ENCODE measurements at places on chromosomes 11 and 22.

GRCh38 chr11:117616979-117617378 lies 180.0 kb downstream of the DSCAML1 start:
- DNase-seq = no peak

GRCh38 chr11:73317373-73317772 lies 9.3 kb downstream of the ARHGEF17 start:
- DNase-seq = no peak

GRCh38 chr22:19912271-19912999 lies 29.1 kb upstream of the COMT start:
- no peak for DNase-seq

GRCh38 chr22:30828187-30829155 lies 133.8 kb downstream of the OSBP2 start:
- no peak for DNase-seq

DNA sequence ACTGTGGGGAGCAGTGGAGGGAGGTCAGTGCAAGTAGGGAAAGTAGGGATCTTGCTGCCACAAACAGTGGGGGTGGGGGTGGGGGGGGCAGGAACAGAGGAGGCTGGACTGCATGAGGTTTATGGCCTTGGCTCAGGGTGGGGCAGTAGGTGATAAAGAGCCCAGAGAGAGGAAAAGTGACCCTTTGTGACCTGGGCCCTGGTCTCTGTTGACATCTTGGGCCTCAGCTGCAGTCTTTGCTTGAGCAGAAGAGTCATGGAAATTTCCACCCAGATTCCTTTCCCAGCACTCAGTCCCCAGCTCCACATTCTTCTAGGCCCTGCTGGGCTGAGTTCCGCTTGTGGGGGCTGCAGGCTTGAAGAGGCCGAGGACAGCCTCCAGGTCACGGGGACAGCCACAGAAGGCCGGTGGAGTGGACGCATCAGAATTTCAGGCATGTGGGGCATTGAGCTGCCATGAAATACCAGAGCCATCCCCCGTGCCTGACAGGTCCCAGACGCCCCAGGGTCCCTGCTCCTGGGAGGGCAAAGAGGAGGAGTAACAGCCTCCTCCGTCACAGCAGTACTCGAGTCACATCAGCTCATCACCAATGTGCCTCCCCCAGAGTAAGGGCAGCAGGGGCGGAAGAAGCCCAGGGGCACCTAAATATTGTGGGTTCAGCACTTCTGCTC lies 9.7 kb upstream of the MALAT1 start:
- no peak for DNase-seq

DNA sequence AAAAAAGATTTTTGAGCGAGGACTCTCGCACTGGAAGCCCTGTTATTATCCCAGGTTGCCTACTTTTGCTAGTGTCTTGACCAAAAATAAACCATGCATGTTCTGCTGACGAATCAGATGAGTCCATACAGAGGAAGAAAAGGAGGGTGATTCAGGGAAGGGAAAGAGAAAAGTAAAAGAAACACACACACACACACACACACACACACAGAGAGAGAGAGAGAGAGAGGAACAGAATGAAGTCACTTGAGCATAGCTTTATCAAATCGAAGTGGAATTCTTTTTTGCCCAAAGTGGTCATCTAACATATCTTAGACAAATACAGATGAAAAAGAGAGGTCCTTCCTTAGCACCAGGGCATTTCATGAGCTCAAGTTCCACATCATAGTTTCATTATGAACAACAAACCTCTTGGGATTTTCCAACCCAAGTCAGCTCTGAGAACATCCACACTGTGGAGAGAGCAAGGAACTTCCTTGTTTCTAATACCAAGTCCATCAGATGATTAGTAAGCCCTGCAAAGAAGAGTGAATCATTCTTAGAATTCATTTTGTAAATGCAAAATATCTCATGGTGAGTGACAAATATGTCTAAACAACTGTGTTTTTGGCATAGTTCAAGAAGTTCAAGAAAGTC lies 7.7 kb upstream of the MMP12 start:
- DNase-seq = no peak

DNA sequence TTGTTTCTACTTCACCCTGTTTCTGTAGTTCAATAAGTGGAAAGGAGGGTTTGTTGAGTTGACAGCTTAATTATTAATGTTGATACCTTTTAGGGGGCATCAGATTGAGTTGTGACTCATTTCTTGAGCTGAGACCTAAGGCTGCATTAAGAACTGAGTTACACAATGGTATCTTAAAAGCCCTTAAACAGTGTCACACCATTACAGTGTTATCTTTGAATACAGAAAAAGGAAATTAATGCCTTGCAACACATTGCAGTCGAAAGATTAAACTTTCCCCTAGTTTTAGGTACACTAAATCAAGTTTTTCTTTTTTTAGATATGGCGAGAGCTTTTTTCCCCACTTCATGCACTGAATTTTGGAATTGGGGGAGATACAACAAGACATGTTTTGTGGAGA lies 16.7 kb downstream of the PAFAH1B2 start:
- DNase-seq = no peak

GRCh38 chr11:13638422-13638821 lies 30.0 kb upstream of the FAR1 start:
- no peak for DNase-seq

- DNase-seq = no peak
Measured at GRCh38 chr11:64604458-64605243, 13.6 kb downstream of the SLC22A12 start.

DNA sequence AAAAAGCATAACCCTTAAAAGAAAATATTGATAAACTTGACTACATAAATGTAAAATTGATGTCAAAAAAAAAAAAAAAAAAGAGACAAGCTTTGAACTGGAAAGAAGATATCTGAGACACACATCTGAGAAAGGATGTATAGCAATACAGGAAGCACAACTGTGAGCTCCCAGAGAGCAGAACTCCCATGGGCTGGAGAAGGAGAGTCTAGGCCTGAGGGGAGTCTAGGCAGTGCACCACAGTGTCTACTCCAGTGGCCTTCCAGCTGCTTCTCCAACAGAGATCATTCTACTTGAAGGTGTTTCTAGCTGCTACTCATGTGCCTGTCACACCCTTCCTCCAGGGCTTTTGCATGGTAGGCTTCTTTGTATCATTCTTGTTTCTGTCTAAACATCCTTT lies 54.2 kb upstream of the SYT9 start:
- DNase-seq = no peak

GRCh38 chr11:27184458-27185312 lies 144.1 kb downstream of the BBOX1 start:
- DNase-seq = no peak

- DNase-seq = no peak
Measured at GRCh38 chr11:3080104-3080503, 22.9 kb upstream of the CARS1 start.

DNA sequence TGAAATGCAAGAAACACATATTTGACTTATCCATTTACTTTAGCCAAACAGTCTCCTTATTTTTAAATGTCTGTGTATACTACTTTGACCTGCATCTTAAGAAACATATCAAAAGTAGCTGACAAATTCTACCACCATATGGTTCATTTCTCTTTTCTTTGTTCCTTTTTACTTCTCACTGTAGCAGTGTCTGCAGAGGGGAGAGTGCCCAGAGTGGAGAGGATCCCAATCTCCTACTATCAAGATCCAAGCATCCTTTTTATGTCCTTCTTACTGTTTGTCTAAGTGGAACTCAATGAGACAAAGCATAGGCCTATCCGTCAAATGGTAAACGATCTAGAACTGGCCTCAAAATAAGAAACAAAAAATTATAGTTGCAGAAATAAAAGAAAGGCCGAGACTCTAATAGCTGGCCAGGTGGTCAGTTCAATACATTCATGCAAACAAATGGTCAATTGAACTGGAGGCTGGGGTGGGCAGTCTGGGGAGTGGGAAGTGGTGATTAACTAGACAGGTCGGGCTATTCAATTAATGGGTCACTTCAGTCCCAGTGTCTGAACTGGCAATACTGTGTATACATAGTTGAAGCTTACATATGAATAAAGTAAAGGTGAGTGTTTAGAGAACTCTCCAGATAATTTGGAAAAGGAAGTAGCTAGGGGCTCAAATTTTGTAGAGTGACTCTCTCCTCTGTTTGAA lies 149.1 kb downstream of the MAML2 start:
- DNase-seq = no peak

DNA sequence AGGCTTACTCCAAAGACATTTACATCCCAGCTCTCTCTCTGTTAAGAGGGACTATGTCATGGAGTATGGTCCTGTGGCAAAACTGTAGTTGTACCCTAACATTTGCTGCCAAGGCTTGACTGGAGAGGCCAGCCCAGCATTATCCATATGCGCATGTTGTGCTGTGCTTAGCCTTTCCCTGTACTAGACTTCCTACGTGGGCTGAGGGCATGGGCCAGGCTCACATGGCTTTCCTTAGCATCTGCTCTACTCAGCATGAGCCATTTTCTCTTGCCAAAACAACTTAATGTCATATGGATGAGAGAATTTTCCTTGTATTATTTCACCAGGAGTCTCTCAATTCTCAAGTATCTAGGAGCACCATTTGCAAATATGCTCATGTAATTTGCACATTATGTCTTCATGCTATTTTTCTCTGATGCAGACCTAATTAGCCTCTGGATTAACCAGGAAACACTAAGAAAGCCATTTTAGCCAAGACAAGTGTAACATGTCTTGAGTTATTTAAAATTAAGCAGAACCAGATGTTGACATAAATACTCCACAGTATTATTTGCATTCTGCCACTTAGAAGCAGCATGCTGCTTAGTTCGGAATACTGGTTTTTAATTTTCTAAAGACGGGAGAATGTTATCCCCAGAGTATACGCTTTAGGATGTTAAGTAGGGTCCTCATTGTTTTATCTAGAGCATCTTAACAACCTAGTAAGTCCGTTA lies 71.7 kb upstream of the FAR1 start:
- no peak for DNase-seq

- DNase-seq = no peak
Measured at GRCh38 chr22:21861264-21861848, 6.1 kb downstream of the MAPK1 start.

DNA sequence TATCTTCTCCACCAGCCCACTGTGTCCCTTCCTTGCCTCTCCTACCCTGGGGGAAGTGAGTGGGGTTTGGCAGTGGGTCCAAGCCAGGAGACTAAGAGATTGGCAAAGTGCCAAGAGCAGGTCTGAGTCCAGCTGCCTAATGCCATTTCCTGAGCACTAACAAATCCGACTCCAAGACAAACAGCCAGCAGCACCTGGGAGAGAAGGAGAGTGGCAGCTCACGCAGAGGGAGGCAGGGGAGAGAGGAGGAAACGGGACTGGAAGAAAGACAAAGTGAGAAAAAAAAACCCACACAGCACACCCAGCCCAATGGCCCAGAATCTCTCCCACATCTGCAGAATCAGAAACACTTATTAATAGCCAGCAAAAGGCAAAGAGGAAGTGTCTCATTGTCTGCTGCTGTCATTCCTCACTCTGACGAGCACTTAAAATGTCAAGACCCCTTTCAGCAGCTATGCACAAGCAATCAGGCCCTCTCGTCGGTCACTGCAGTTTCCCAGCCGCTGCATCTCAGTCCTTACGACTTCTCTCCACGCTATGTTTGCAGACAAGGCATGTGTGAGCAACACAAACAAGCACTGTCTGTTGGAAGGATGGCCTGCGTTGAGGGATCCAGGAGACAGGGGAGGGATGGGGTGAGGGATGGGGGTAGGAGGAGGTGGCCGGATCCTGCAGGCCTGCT lies 558.4 kb upstream of the CADM1 start:
- peak; percentile 77 for DNase-seq

- DNase-seq = no peak
Measured at GRCh38 chr11:49221112-49221511, 12.7 kb upstream of the FOLH1 start.

- DNase-seq = no peak
Measured at GRCh38 chr11:109508943-109509342, 87.0 kb downstream of the C11orf87 start.

- no peak for DNase-seq
Measured at GRCh38 chr11:68941324-68942094, 37.8 kb downstream of the IGHMBP2 start.

DNA sequence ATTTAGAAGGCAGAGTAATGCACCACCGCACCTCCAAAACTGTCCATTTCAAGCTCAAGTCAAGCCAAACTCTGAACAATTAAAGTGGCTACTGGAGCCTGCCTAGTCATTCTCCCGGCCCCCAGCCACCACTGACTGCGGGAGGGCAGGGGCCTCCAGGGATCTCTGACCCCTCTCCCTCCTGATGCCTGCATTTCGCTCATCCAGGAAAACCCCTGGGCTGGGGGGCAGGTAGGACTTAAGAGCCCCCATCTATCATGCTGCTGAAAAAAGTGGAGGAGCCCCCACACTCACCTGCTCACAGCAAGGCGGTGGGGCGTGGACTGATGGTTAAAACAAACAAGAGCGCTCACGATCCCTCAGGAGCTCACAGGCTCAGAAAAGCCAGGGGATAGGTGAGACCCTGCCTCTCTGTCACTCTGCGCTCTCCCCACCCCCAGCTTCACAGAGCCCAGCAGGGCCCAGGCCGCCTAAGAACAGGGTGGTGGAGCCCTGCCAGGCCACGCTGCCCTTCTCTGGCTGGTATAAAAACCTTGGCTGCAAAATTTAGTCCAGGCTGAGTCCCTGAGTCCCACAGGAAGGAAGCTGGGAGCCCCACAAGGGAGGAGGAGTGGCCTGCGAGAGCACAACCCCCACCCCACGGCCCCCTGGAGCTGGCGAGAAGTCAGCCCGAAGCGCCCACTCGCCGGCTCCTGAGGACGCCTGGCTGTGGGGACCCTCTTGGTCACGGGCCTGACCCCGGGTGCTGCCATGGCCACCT lies 21.0 kb upstream of the MOB2 start:
- no peak for DNase-seq

DNA sequence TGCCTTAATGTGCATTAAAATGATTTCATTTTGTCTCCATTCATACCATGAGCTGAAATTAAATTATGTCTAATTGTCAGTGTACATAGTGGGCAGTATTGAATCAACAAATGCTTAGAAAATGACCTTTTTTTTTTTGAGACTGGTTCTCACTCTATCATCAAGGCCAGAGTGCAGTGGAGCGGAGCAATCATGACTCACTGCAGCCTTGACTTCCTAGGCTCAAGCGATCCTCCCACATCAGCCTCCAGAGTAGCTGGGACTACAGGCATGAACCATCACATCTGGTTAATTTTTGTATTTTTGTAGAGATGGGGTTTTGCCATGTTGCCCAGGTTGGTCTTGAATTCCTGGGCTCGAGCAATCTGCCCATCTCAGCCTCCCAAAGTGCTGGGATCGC lies 117.0 kb upstream of the BLID start:
- DNase-seq = no peak

All from NCI-H748 treated with DMSO at 0.1 percent for 48 hours (cell line).